HTR-8/SVneo (cell line): ENCODE measurements at places on chromosomes 3 and 15.

GRCh38 chr3:58491506-58492402 lies at the start of gene KCTD6:
Gene KCTD6 (plus strand): TSS chr3:58492096. CDS start chr3:58498756, 6,660 bp downstream.
- DNase-seq = peak; percentile 89

DNA sequence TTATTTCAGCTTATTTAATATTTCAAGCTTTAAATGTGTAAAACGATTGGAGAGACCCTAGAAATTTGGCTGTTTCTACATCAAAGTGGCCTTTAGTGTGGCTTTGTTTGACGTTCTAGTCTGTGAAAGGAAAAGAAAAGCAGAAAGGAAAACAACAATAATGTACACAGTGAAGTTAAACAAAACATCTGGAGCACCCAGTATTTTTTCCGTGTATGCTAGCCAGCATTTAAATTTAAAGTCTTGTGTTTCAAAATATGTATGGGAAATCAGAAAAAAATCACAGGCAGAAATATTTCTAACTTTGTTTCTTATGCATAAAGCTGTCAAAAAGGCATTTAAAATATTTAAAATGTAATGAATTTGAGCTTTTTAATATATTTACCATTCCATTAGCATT lies 218.1 kb downstream of the NAALADL2 start:
- no peak for DNase-seq

DNA sequence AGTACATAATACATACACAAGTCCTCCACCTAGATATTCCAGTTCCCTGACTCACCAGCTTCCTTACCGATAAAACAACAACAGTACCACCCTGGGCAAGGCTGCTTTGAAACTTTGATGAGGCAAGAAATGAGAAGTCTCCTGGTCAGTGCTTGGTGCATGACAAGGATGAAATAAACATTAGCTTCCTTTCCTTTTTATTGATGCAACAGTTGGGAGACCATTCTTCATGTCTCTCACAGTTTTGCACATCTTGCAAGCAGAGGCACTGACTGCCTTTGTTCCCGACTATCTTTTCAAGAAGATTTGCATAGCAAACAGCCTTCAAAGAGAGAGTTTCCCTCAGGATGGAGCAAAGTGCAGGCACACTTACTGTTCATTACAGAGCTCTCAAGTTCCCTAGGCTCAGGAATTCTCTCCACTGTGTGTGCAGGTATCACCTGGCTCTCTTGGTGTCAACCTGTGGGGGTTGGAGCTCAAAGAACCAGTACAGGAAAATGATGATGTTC lies 65.2 kb downstream of the MYLK start:
- no peak for DNase-seq

- no peak for DNase-seq
Observed at GRCh38 chr15:89641053-89641452, 14.2 kb downstream of the KIF7 start.

- DNase-seq = no peak
Observed at GRCh38 chr15:85582131-85583079, 202.0 kb downstream of the AKAP13 start.

DNA sequence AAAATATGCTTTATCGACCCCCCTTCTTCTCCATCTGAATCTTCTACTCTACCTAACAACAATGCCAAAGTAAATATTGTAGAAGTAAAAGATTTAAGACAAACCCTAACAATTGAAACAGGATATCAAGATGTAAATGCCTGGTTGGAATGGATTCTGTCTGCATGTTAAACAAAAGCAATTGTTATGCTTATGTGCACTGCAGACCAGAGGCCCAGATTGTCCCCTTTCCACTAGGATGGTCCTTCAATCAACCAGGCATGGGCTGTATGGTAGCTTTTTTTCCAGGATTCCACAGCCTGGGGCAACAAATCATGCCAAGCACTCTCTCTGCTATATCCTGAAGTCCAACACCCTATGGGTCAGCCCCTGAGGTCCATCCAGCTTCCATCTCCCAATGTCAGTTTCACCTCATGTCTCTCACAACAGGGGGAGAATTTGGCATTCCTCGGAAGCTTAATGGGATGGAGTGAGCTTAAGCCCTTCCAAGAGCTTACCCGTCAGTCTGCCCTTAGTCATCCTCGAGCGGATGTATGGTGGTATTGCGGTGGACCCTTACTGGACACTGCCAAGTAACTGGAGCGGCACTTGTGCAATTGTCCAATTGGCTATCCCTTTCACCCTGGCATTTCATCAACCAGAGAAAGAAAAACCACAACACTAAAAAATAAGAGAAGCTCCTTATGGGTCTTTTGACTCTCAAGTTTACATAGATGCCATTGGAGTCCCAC lies 36.2 kb downstream of the ZNF589 start:
- DNase-seq = no peak

GRCh38 chr3:195869413-195870001 lies 38.8 kb downstream of the TNK2 start:
- DNase-seq = no peak

DNA sequence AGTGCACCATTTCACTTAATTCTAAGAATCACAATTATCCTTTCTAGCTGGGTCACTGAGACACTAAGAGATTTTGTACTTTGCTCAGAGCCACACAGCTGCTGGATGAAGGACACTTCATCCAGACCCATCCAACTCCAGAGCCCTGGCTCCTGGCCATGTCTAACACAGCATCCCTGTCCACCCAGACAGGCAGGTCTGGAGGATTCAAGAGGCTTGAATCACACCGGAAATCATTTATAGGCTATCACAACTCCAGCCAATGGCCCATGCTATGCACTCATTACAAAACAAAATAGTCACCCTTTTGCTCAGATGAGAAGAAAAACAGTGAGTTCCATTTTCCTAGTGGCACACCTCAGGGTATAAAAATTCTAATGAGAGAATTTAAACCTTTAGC lies 198.2 kb upstream of the LMCD1 start:
- DNase-seq = no peak

- DNase-seq = no peak
Observed at GRCh38 chr3:122973893-122974615, 53.5 kb downstream of the SEMA5B start.

GRCh38 chr15:75640483-75641178 lies 607 bp upstream of the IMP3 start:
- DNase-seq = no peak

DNA sequence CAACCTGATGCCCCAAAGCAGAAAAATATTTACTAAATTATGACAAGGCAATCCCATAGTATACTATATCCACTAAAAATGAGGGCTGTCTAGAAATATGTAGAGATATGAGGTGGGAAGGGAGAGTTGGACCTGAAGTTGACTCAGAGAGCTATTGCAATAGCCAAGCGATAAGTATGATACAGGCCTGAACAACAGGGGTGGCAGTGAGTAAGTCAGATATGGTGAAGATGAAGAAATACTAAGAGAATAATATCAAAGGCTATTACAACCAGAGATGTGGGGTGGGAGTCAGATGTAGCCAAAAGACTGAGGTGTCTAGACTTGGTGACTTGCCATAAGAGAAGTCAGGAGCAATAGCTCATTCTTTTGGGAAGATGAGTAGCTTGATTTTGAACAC lies 9.2 kb downstream of the HSPBAP1 start:
- DNase-seq = no peak

DNA sequence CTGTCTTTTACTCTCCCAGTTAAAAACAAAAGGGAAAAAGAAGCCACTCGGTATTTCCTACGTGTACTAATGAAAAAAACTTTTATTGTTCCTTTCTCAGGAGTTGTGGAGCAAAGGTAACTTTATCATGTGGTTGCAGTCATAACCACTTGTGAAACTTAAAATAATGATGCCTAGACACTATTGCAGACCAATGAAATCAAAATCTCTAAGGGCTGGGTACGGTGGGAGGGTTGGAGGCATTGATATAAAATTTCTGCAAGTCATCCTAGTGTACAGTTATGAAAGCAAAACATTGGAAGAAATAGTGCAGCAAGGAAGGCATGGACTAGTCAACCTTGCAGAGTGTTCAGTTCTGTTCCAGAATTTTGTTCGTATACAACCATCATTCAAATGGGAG lies 808.8 kb downstream of the TUSC7 start:
- no peak for DNase-seq

- DNase-seq = peak; percentile 24
Observed at GRCh38 chr3:53346514-53346913, 829 bp downstream of the DCP1A start.

- no peak for DNase-seq
Observed at GRCh38 chr15:85037641-85038040, 56.0 kb downstream of the PDE8A start.
